Esophagus squamous epithelium (tissue), 5 donors: ENCODE measurements at places on chromosomes 1 and 21.

DNA sequence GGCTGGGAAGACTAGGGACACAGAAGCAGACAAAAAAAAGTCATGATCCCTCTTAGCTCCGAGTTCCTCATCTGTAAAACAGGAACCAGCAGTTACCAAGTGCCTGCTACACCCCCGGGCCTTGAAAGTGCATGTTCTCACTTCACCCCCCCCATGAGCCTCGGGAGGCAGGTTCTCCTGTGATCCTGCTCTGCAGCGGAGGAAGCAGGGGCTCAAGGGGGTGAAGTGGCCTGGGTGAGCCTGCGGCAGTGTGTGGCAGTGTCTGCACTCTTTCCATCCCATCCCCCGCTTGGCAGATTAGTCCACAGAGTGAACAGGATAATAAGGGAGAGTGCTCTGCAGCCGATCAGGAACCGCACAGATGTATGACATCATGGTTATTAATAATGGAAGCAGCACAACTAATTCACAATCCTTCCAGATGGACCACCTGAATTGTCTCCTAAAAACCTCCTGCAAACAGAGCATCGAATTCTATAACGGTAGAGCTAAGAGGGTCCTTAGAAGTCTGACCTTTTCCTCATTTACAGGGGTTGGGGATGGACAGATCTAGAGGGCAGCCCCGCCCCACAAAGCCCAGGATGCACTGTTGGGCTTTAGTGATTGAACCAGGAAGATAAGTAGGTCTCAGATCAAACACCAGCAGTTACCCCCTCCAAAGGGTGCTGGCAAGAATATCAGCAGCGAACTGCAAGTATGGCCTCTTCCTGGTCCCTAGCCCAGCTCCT, 174.1 kb upstream of the EDN2 start:
- no peak for DNase-seq

DNA sequence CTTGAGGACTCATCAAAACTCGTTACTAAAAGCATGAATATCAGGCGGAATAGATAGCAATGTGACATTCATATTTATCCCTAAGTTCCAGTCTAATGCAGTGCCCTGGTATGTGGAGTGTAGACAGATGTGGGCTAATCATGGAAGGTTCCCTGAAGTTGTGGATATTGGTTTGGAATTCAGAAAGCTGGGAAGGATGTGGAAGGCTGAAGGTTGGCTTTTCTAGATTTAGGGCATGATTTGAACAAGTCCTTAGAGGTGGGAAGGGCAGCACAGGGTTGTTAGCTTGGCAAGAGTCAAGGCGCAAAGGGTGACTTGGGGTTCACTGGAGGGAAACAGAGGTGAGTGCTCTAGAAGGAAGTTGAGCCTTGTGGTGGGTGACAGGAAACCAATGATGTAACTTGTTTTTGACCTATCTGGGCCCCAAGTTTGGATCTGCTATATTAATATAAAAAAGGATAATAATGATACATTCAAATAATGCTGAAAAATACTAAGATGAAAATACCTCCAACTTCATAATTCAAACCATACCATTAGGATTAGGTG, 21.9 kb downstream of the LGALS8 start:
- no peak for DNase-seq

GRCh38 chr1:79708646-79709265, 702.2 kb upstream of the ADGRL4 start:
- DNase-seq = no peak

GRCh38 chr1:227333423-227333822, 15.1 kb upstream of the CDC42BPA start:
- no peak for DNase-seq

DNA sequence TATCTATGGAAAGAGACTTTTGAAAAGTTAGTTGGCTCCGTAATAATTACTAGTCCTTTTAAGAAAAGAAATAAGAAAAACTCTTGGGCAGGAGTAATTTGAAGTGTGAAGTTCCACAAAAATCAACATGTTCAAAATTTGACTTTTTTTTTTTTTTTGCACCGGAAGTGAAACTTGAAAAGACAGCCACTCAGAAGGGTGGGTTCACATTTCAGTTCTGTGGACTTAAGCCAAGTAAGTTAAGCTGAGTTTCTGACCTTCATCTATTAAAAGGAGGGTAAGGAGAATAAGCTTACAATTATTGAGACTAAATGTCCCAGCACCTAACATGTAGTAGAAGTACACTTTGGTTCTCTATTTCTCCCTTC, 11.0 kb downstream of the RO60 start:
- no peak for DNase-seq

- DNase-seq = no peak
These were observed 61.4 kb upstream of the FMN2 start for GRCh38 chr1:240030236-240030635.

DNA sequence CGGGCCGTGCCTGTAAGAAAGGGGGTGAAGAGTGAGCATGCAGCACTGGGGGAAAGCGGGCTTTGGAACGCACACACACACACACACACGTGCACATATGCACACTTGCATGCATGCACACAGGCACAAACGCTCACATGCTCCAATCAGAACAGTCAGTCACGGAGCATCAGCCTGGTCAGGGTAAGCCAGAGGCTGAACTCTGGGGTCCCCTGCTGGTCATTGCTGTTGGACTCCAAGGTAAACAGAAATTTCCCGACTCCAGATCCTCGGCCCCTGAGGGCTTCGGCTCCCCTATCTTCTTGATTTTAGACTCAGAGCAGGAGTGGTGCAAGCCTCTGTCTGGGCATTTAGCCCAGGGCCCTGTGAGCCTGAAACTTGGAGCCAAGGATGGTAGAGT, 54.2 kb downstream of the SYT2 start:
- no peak for DNase-seq

GRCh38 chr1:116942344-116942743, 32.6 kb downstream of the PTGFRN start:
- DNase-seq = no peak

DNA sequence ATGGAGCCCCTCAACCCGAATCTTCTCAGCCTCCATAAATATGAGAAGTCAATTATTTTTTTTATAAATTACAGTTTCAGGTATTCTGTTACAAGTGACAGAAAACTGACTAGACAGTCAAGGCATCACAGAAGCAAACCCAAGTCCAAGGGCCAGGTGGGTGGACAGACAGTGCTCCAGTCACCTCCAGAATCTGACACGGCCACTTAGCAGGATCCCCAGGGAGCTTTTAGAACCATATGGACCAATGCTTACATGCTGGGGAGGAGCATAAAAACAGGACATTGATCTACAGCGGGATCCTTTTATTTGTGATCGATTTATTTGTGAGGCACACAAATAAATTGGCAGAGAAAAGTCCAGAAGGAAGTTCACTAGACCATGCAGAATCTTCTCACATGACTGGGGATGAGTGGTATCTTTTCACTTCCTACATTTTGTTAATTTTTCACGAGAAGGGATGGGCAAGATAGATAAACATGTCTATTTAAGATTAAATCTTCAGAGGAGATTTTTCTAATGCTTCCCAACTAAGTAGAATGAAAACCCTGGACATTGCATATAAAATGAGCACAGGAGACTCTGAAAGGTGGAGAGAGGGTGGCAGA, 15.0 kb downstream of the ZNF496 start:
- no peak for DNase-seq

- DNase-seq = no peak
These were observed 20.0 kb downstream of the ADARB1 start for GRCh38 chr21:45094412-45094811.

- no peak for DNase-seq
These were observed 20.4 kb upstream of the TTC4 start for GRCh38 chr1:54695221-54695620.

- DNase-seq = no peak
These were observed 3.8 kb downstream of the ZNF672 start for GRCh38 chr1:248841702-248842395.

DNA sequence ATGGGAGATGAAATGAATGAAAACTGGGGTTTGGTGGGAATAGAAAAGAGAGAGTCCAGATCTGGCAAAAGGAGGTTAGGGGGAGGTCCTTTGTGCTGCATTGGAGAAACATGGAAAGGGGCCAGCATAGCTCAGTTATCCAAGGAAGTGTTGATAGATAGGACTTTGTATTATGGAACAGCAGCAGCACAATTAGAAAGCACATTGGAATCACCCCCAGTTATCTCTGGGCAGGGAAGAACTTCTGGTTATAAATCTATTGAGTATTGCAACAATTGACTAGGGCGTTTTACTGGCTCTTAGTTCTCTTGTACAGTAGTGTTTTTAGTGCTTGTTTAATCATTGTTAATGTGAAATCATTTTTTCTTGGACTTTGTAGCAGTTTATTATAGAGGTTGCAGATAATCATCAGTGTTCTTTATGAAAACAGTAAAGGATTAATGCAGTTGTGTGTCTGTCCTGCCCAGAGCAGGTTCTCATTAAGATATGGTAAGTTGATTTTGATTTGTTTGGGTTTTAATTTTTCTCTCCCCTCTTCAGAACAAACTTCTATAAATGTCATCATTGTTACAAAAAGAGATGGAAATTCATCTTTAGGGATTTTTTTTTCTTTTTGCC, 76.6 kb downstream of the NR5A2 start:
- DNase-seq = no peak

DNA sequence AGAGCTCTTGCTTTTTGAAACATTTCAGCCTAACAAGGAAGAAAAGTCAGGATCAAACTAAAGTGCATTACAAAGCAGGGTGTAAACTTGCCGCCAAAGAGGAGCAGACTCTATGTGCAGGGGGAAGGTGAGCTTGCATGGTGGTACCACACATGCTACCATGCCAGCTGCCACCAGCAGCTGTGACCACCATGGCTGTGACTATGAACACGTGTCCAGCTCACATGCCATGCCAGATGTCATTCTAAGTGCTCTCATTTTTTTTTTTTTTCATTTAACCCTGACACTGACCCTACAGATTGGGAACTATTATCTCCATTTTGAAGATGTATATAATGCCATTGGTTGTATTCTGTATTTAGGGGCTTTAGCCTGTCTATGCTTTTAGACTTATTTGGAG, 79.0 kb downstream of the PCP4 start:
- no peak for DNase-seq

- no peak for DNase-seq
These were observed 49.3 kb upstream of the RABGAP1L start for GRCh38 chr1:174110053-174110452.

DNA sequence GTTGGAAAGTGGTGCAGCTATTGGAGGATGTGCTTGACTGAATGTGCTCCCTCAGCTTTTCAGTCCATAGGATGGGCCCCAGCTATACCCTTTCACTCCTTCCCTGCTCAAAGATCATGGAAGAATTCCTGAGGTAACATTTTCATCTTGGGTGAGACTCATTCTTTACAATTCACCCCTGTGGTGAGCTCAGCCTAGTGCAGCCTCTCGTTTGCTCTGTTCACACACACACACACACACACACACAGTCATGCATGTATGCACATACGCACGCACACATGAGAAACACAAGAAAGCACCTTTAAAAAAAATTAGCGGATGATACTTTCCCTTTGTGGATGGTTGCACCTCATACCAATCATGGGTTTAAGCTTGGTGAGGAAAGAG, 25.8 kb downstream of the CCN1 start:
- DNase-seq = no peak

DNA sequence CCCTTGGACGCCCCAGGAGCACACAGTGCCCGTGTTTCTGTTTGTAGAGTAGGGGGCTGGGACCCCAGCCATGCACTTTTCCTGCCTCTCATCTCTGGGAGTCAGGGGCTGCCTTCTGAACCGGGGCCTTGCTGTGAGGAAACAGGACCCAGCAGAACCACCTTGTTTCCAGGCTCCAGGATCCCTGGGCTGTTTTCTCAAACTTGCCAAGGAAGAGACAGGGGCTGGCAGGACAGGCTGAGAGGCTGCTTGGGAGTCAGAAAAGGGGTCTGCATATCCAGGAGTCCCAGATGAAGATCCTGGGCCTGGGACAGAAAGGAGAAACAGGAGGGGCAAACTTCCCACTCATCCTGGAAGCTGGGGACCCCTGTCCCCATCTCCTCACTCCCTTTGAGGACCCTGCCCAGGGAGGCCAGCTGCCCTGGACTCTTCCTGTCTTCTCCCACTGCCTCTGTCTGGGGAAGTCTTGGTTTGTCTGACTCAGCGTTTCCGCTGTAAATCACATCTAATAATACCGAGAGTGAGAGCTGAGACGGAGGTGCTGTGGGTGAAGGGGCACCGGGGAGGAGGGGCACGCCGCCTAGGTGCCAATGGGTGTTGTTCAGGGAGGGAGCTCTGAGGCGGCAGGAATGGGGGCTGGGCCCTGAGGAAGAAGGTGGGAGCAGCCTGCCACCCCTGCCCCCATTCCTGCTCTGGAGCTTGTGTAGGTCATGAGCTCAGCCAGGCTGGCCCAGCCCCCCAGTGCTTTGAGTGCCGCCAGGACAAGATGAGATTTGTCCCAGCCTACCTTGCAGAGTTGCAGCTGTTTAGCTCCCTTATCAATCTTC, 16.7 kb downstream of the POU3F1 start:
- DNase-seq = no peak

DNA sequence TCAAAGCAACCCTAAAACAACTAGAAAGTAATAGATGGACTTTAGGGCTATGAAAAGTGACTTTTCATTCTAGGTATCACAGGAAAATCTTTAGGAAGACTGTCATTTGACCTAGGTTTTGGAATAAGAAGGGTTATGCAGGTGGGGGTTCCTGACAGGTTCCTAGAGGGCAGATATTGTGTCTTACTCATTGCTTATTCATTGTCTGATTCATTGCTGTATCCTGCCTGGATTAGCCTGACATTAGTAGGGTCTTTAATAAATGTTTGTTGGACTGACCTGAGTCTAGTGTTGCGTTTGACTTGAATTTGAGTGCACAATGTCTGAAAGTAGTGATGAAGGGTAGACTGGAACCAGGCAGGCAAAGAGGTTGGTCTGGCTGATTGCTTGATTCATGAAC, 6.0 kb downstream of the FNBP1L start:
- DNase-seq = no peak

- no peak for DNase-seq
These were observed 15.8 kb upstream of the TNFRSF8 start for GRCh38 chr1:12047120-12047876.

GRCh38 chr1:66628926-66629325, 95.0 kb downstream of the SGIP1 start:
- DNase-seq = no peak

GRCh38 chr1:25174363-25174729, 58.0 kb downstream of the SYF2 start:
- DNase-seq = no peak

GRCh38 chr1:158818560-158818959, 12.6 kb upstream of the MNDA start:
- DNase-seq = no peak

- DNase-seq = no peak
These were observed 66.1 kb upstream of the RHOU start for GRCh38 chr1:228669242-228669585.

DNA sequence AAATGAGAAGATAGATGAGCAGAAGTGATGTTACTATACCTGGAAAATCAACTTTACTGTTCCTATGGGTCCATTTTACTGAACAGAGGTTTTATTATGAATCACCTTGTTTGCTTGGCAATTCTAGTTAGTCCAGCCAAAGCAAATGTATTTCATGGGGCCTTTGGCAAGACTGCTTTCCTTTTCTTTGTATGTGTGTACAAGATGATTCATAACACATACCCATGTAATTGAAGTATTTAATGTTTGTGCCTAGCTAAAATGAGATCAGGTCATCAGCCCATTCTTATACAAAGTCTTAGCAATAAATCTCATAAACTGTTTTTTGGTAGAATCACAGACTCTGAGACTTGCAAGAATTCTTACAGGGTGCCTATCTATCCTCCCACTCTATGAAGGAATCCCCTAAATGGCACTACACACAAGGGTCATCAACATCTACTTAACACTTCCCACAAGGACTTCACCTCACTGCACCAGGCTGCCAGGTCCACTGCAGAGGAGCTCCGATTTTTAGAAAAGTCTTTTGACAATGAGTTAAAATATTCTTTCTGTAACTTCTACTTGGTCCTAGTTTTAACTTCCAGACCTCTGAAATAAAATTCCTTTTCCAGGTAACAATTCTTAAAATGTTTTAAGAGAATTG, 58.5 kb downstream of the LPAR3 start:
- no peak for DNase-seq
